Fibroblast of the aortic adventitia (primary cell): ENCODE measurements at places on chromosomes 1 and 21.
A peak's percentile ranks its signal among the peaks of the same experiment; 100 is the strongest.

- no peak for DNase-seq
Measured at GRCh38 chr1:151939141-151939540, 29.8 kb upstream of the THEM4 start.

DNA sequence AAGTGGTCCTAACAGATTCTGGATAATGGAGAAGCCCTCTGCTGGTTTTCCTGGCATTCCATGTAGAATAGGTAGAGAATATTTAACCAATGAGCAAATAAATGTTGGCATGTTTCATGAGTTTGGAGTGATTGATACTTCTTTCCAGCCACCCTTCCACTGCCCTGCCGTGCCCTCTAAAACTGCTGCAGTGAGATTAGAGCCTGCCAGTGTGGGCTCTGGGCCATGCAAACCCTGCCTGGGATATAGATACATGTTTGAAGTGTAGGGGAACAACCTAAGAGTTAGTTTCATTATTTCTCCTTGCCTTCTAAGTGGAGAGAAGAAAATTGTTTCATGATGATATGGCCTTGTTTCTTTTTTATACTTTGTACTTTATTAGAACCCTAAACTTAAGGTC is 10.4 kb downstream of the UBE2Q1 start:
- no peak for DNase-seq

DNA sequence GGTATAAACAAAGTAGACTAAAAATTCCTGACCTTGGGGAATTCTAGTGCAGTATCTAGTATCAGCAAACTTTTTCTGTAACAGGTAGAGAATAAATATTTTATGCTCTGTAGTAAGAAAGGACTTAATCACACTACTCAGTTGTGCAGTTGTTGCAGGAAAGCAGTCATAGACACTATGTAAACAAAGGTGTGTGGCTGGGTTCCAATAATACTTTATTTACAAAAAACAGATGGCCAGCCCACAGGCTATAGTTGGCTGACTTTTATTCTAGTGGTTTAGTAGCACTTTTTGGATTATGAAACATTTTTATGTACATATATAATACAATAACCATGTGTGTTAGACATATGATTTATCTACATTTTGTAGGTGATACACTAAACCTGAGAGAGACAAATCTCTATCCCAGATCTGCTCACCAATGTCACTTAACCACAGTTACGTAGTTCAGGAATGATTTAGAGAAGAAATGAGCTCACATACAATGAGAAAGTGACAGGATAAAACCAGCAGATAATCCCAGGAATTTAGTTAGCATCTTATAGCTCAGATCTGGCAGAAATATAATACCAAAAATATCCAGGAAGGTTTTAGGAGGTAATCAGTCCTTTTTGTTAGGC is 56.1 kb downstream of the MIER1 start:
- DNase-seq = peak; percentile 42

DNA sequence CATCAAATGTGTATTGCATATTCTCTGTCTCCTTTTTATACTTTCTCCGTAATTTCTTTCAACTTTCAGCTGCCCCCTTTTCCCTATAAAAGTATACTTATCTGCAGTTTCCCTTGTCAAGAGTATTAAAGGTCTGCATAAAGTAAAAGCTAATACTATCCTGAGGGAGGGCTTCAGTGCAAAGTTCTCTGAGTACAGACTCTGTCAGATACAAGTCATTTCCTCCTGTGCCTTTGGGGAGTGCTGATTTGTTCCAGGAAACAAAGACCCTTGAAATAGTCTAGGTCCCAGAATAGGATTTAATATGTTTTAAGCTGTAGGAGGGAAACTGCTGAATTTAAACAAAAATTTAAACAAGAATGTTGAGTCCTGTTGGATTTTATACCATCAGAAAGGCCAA is 11.7 kb downstream of the GPR161 start:
- no peak for DNase-seq

DNA sequence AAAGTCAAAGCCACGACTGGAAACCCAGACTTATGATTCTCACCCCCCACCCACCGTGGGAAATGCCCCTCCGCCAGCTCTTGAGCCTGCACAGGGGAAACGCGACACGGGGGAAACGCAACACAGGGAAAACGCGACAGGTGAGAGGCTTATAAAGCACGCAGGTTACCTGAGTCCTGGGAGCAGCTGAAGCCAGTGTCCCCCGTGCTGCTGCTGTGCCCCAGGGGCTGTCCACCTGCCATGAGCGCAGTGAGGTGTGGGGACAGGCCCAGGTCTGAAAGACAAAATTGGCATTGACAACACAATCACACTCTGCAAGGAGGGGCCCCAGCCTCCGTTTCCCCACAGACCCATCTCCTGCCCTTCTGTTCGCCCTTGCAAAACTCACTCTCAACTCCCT is 46.3 kb downstream of the GPR161 start:
- DNase-seq = no peak

GRCh38 chr1:98090351-98090750 is 169.5 kb upstream of the DPYD start:
- DNase-seq = peak; percentile 65

- no peak for DNase-seq
Measured at GRCh38 chr1:119293797-119294196, 74.8 kb upstream of the HAO2 start.

- peak; percentile 76 for DNase-seq
Measured at GRCh38 chr1:205068457-205069040, 15.7 kb downstream of the TMEM81 start.

GRCh38 chr1:117104986-117105385 is 16.6 kb downstream of the TRIM45 start:
- no peak for DNase-seq

DNA sequence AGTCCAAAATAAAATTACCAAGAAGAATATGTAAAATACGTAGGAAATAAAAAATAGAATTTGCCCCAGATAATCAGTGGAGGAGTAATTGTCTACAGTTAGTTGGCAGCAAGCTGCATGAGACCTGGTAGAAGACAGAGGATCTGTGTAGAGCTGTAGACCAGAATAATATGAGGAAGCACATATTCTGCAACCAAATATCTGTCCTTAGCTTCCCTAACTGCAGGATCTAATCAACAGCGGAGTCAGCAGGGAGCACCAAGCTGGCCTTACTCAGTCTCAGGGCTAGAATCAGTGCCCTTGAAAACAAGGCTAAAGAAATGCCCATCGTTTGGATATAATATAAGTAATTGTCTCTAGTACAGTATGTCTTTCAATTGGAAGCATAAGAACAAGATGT is 6.1 kb upstream of the GCSAML start:
- DNase-seq = no peak

GRCh38 chr21:15160136-15160535 is 95.3 kb upstream of the NRIP1 start:
- DNase-seq = no peak

GRCh38 chr1:5896706-5897660 is 95.2 kb downstream of the NPHP4 start:
- no peak for DNase-seq

GRCh38 chr1:21625390-21626190 is 43.6 kb downstream of the RAP1GAP start:
- no peak for DNase-seq

DNA sequence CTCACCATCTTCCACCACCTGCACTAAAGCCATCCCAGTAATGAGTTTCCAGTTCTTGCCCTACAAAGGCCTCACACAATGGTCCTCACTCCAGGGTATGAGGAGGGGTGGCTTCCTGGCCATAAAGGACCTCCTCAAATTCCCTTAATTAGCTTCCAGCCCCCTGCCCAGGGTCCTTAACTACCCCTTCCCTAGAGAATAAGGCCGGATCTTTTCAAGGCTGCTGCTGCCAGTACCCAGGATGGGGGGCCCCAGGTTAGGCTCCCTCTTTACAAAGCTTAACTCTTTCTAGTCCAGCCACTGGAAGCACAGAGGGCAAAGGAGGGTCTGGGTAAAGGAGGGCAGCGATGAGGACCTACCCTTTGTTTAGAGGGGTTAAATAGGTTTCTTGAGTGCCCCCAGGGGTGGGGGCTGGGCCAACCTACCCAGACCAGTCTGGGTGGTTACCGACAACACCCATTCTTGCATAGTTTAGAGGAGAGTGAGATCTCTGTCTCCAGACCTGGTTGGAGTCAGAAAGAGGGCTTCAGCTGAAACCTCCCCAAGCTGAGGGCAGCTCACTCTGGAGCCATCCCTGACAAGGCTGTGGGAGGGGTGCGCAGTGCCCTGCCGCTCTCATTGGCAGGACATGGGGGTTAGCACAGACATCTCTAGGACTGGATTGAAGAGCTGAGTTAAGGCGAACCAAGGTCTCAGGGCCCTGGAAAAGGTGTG is 7.1 kb downstream of the BLACAT1 start:
- no peak for DNase-seq

GRCh38 chr1:148372731-148373130 is 110.4 kb downstream of the PPIAL4G start:
- no peak for DNase-seq

DNA sequence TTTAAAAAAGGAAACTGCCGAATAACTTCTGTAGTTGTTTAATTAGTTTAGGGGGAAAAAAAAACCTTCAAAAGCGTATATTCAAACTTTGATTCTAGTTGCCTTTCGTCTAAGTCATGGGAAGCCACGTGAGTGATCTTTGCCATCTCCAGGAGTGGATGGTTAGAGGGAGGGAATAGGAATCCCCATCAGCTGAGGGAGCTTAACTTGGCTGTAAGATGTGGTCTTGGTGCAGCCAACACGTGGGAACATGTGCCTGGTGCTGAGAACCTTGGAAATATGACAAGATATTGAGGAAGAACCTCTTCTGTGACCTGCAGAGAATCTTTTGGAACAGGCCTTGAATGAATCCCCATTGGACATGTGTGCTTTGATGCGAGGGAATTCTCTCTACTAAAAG is 1.7 kb downstream of the BACE2 start:
- DNase-seq = peak; percentile 60

- DNase-seq = peak; percentile 64
Measured at GRCh38 chr21:17612023-17612564, 607 bp downstream of the BTG3 start.

- peak; percentile 65 for DNase-seq
Measured at GRCh38 chr1:222792744-222793143, 22.1 kb upstream of the DISP1 start.

DNA sequence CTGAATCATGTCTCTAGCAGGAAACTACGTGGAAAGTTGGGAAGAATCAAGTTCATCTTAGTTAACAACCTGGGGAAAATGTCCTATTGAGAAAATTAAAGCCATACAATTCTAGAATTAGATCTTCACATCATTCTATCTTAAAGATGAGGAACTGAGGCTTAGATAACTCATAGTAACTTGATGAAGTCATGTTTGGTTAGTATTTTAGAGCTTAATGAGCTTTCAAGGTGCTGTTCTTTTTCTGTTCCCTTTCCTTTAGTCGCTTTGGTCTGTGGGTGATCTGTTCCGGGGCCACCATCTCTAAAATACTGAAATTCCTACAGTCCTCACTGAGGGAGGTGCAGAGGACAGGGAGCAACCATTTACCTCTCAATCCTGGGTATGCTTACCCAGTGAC is 4.3 kb upstream of the GLUL start:
- no peak for DNase-seq

DNA sequence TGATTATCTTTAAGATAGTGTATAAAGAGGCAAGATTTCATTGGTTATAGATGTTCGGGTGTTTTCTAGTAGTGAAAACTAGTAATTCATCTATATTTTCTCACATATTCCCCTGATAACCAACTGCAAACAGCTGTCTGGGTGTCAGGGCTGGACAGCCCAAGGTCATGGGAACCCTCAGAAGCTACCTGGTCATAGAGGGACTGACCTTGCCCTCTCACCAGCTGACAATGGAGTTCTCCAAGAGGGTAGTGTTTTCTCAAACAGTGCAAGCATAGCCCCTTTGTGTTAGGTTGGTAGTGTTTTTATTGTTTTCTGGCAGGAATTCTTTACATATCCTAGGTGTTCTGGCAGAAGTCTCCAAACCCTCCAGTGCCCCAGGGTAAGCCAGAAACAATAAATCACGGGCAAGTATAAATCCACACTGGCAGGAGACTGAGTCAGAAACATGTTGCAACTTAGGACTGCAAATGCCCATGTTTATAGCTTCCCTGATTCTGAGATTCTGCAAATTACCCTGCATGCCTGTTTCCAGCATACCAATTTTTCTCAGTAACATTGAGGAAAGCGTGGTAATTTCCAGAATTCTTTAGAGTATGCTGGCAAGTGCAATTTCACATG is 82.8 kb upstream of the ATP1A1 start:
- no peak for DNase-seq

GRCh38 chr1:40848530-40849189 is 13.5 kb downstream of the CITED4 start:
- DNase-seq = peak; percentile 73
